ENCODE measurements at places on chromosomes 12 and 14.

GRCh38 chr12:103333676-103334075, 162.1 kb downstream of the C12orf42 start:
- DNase-seq = no peak

GRCh38 chr14:89912221-89912620, 42.3 kb downstream of the EFCAB11 start:
- DNase-seq = no peak

- no peak for DNase-seq
These were observed 6.0 kb downstream of the PLEKHH1 start for GRCh38 chr14:67539116-67539515.

DNA sequence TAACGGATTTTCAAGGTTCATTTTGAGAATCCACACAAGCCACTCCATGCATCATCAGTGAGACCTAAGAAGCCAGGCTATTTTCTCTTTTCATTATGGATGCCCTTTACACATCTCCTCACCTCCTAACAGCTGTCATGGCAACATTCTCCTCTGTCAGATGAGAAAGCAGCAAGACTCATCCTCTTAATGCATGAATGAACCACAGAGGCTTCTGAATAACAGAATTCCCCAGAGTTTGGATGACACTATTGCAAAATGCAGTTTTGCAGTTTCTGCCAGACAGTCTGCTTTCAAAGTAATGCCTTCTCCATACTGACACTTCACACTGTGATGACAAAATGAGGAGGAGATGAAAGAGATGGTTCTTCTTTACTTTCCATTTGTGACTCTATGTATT, 286.7 kb upstream of the GRIP1 start:
- no peak for DNase-seq

DNA sequence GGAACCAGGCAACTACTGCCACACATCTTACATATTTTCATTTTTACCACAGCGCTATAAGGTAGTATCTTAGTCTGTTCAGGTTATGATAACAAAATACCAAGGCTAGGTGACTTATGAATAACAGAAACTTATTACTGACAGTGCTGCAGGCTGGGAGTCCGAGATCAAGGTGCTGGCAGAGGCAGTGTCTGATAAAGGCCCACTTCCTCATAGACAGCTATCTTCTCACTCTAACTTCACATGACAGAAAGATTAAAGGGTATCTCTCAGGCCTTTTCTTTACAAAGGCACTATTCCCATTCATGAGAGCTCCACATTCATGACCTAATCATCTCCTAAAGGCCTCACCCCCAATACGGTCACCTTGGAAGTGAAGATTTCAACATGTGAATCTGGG, 59.8 kb upstream of the MDM1 start:
- no peak for DNase-seq

- DNase-seq = no peak
These were observed 3.0 kb upstream of the PLEKHG6 start for GRCh38 chr12:6307529-6307928.

GRCh38 chr14:70032447-70032846, 153.2 kb downstream of the SMOC1 start:
- DNase-seq = no peak

- DNase-seq = no peak
These were observed 35.0 kb downstream of the KITLG start for GRCh38 chr12:88544991-88545980.

DNA sequence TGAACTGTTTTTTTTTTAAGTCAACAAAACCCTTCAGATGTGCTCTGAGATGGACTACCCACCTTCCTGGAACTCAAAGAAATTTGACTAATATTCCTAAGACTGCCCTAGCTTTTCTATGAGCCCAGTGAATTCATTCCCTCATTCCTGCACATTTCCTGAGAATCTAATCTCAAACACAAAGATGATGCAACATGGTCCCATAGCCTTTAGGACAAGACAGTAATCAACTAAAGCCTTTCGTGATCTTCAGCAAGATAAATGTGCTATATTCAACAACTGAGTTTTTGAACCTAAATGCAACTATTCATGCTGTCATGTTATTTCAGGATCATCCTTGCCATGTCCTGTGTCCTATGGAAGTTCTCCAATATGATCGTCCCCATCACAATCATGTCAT, 5.0 kb downstream of the SETD3 start:
- no peak for DNase-seq

All from activated CD4-positive, alpha-beta T cell treated with anti-CD3 and anti-CD28 coated beads, Interleukin-2, amount 50 U/mL, for 4 hours (primary cell).